ENCODE measurements at places on chromosomes 4 and X.

DNA sequence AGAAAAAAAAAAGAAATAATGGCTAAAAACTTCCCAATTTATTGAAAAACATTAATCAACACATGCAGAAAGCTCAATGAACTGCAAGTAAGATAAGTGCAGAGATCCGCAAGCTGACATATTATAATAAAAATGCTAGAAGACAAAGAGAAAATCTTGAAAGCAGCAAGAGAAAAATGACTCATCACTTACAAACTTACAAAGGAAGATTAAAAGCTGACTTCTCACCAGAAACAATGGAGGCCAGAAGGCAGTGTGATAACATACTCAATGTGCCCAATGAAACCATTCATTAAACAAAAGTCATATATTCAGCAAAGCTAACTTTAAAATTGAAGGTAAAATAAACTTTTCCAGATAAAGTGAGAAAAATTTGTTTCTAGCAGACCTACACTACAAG lies 7.3 kb upstream of the BRWD3 start:
- DNase-seq = no peak

DNA sequence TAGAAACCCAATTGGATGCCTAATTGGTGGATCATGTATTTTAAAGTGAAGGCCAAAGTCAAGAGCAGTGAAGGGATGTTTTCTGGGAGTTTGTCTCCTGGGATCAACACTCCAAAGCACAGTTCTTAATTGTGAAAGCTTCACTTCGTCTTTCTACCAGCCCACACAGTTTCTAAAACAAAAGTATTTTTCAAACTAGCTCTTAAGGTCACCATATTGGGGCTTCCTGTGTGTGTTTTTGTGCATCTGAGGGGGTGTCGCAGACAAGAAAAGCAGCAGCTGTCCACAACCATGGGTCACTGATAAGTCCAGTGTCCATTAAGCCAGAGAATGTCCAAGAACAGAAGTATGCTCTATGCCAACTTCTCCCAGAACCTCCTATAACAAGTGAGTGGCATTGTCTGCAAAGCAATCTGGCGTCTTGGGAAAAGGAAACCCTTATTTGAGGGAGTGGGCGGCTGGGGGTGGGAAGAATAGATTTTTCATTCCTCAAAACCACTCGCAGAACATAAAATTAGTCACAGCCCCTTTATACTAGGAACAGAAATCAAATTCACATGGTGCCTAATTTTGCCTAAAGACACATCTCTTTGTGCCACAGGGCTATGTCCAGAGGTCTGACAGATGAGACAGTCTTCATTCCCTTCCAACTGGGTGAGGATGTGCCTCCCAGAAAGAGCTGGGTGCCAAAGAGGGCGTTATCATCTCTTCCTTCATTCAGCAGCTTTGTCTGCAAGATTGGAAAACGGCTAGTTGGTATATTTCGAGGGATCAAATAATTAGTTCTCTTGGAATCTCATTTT lies 610.4 kb downstream of the BCOR start:
- DNase-seq = no peak

GRCh38 chrX:73213734-73214425 lies 771 bp downstream of the NAP1L2 start:
- DNase-seq = no peak

- DNase-seq = no peak
Measured at GRCh38 chr4:113007151-113007550, 42.3 kb upstream of the ANK2 start.

- no peak for DNase-seq
Measured at GRCh38 chr4:120672558-120673147, 249.9 kb downstream of the PRDM5 start.

DNA sequence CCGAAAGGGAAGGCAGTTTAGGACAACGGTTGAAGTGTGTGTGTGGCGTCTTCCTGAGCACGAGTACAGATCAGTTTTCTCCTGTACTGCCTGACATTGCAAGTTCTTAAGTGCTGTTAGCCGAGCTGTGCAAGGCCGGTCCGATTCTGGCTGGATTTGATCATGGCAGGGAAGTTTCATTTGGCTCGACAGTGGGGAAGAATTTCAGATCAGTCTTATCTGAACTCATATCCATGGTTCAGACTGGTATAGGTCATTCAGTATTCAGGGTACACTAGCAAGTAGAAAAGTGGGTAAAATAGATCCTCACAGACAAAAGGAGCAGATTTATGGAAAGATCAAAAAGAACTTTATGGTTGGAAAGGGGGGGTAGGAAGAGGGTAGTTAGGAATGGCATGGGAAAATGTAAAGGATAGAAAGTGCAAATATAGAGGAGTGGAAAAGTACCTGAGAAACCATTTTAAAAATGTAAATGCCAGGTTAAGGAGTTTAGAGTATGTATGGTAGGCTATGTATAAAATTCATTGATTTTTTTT lies 716 bp downstream of the THAP9 start:
- DNase-seq = no peak

- no peak for DNase-seq
Measured at GRCh38 chr4:59712470-59712869, 1487.7 kb upstream of the ADGRL3 start.

DNA sequence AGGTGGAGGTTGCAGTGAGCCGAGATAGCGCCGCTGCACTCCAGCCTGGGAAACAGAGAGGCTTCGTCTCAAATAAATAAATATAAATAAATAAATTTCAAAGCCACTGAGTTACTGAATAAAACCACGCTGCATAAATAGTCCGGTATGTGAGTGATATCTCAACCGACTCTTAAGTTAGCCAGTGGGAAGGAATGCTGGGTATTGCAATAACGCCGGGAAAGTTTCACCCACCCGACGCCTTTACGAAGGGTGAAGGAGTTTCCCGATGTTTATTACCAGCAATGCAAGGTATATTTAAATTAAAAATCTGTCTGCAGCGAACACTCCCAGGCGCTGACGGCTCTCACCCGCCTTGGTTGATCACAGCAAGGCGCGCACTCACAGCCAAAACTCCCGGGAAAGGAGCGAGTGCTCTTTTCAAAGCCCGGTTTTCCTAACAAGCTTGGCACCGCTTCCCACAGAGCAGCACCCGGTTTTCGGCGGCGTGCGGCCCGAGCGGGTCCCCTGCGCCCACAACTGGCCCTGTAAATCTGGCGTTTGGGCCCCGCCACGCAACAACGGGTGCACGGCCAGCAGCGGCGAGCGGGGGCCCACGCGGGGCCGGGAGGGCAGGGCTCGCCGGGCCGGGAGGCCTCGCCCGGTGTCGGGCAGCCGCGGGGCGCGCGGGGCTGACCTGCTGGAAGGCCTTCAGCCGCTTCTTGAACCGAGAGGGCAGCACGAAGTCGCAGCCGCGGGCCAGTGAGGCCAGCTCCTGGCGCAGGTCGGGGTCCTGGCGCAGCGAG lies 13.7 kb downstream of the PPP2R3B start:
- no peak for DNase-seq

- no peak for DNase-seq
Measured at GRCh38 chr4:186829097-186829496, 105.4 kb upstream of the FAT1 start.
